Naive B cell (primary cell): ENCODE measurements at places on chromosomes 11 and 22. TPM values are rescaled to one million over a fixed set of nuclear protein-coding genes. Genes with fewer than 3 reads are reported as not detected.

The TBX1 gene
- not detected for polyA plus RNA-seq

DNA sequence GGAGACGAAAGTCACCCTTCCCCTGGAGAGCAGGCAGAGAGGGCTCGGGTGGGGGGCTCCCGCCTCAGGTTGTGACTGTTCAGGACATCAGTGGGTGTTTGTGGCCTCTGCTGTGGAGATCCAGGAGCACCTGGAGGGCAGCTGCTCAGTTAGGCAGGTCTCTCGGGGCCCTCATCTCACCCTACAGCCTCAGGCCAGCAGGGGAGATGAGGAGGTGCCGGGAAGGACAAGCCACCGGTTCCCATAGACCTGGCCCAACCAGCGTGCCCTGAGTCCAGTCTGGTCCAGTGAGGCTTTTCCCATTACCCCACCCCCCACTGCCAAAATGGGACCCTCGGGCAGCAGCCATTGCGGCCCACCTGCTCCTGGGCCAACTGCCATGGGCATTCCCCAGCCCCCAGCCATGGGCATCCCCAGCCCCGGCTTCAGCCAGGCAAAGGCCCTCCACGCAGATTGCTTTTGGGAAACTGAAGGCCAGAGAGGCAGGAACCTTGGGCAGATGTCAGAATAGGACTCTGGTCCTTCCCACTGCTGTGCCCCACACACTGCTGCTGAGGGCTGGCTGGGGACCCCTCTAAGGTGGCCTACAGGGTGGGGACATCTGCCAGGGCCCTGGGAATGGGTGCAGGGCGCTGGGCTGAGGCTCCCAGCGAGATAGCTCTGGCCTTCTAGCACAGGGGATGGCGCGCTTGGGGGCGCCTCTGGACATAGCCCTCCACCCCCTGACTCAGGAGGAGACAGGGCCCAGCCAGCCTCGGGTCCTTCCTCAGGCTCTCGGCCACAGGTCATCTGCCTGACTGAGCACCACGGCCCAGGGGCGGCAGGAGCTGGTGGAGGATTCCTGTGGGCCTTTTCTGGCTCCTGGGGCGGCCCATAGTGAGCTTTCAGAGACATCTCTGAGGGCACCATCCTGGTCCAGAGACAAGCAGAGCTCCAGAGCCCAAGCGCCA is 4.8 kb downstream of the PIM3 start:
- H3K27me3 ChIP-seq: peaks cover 4% of the 10 kb centered on the region
- peaks cover 38% of the 10 kb centered on the region for H3K4me1 ChIP-seq
- no peak for DNase-seq
- H3K27ac ChIP-seq: no peak overlapping the region
- H3K36me3 ChIP-seq: no peaks in the 10 kb centered on the region

GRCh38 chr11:128621601-128622501 is 34.5 kb upstream of the ETS1 start:
- peak overlapping the region; percentile 59 for H3K4me3 ChIP-seq
- H3K27me3 ChIP-seq: no peaks in the 10 kb centered on the region
- peaks cover 100% of the 10 kb centered on the region for H3K4me1 ChIP-seq
- peaks cover 4% of the 10 kb centered on the region for H3K36me3 ChIP-seq
- DNase-seq: no peak
- peak overlapping the region; percentile 99 for H3K27ac ChIP-seq

- no peak for DNase-seq
- H3K27me3 ChIP-seq: peaks cover 28% of the 10 kb centered on the region
- peaks cover 5% of the 10 kb centered on the region for H3K36me3 ChIP-seq
- no peak overlapping the region for H3K27ac ChIP-seq
- H3K4me3 ChIP-seq: peak overlapping the region; percentile 88
Observed at GRCh38 chr11:46242041-46242951, 35.2 kb upstream of the CREB3L1 start.

DNA sequence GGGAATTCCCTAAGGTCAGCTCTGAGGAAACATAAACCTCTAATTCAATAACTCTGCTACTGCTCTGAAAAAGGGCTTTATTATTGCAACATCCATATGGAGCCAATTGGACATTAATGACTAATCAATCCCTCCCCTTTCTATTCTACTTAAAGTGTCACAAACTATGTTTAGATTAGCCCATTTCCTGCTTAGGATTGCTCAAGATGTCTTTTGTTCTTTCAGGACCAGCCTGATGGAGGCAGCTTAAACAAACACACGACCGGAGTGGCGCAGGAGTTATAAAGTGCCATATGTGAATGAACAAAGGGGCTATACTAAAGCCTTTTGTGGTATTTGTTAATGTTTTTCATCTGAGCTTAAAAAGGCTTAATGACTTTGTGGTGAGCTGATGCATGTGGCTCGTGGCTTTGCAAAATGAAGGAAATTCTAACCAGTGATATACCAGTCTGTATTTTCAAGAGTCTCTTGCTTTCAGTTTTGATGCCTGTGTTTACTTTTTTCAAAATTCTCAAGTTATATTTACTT is 354.4 kb downstream of the SOX6 start:
- no peaks in the 10 kb centered on the region for H3K27me3 ChIP-seq
- no peak overlapping the region for H3K27ac ChIP-seq
- no peak overlapping the region for H3K4me3 ChIP-seq
- H3K4me1 ChIP-seq: no peaks in the 10 kb centered on the region

DNA sequence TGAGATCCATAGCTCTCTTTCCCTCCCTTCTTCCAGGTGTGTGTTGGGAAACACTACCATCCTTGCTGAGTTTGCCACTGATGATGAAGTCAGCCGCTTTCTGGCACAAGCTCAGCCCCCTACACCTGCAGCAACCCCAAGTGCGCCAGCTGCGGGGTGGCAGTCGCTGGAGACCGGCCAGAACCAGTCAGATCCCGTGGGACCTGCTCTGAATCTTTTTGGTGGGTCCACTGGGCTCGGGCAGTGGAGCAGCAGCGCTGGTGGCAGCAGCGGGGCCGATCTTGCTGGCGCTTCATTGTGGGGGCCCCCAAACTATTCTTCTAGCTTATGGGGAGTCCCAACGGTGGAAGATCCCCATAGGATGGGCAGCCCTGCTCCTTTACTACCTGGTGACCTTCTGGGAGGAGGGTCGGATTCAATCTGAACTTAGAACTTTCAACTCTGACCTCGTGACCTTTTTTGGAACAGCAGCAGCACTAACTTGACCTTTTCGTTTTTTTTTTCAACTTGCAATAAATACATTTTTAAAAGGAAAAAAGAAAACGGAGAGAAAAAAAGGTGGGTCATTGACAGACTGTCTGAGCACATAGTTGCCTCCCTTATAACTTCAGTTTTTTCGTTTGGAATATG is 23.4 kb upstream of the ADSL start:
- no peak for DNase-seq
- H3K27me3 ChIP-seq: no peaks in the 10 kb centered on the region
- H3K36me3 ChIP-seq: peaks cover 18% of the 10 kb centered on the region
- H3K4me3 ChIP-seq: no peak overlapping the region
- no peak overlapping the region for H3K27ac ChIP-seq

The HEPHL1 gene
- polyA plus RNA-seq: 0.29 TPM

The DSCAML1 gene
- polyA plus RNA-seq: not detected
